ENCODE measurements at places on chromosomes 7 and 10. TPM values are rescaled to one million over a fixed set of nuclear protein-coding genes. Genes with fewer than 3 reads are reported as not detected.

DNA sequence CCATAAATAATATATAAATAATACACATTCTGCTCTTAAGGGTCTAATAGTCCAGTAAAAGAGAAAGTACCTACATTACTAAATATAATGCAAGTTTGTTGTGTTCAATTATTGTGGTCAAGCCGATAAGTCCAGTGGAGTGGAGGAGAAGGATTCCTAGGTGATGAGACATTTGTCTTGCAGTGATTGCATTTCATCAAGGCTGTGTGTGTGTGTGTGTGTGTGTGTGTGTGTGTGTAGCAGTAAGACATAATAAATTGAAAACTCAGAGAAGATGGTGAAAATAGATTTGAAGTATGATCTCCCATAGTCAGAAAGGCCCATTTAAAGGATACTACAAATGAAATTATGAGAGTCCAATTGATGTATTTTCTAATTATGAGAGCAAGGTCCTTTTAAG, 192.5 kb upstream of the SEMA3C start:
- no peak for DNase-seq

GRCh38 chr7:110974441-110974840, 116.5 kb upstream of the LRRN3 start:
- DNase-seq = no peak

DNA sequence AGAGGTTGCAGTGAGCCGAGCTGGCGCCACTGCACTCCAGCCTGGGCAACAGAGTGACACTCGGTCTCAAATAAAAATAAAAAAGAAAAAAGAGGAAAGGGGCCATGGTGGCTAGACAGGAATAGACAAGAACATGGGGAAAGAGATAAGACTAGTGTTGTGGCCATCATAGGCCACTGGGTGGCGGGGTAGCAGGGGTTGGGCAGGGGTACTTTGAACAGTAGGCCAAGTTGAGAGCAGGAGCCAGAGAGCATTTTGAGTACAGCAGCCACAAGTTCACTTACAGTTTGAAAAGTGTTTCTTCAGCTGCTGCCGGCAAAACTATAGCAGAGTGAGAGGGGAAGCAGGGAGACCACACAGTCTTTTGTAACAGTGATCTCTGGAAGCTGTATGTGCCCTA, 656.0 kb downstream of the CNTNAP2 start:
- DNase-seq = no peak

- no peak for DNase-seq
Measured at GRCh38 chr7:44805950-44806349, 9.5 kb downstream of the PPIA start.

DNA sequence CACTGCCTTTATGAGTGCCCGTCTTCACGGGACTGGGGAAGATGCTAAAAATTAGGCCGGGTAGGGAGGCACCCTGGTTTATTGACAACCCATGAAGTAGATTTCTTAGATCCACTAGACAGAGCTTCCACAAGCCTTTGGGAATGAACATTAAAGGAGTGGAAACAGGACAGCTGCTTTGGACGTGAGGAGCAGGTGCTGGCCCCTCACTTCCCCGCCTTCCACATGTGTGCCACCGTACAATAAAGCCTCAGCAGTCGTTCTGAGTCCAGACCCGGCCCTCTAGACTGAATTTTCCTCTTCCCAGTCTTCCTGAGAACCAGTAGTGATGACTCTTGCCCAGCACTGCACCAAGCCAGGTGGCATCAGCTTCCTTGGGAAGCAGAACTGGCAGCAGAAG, 282.4 kb downstream of the CELF2 start:
- DNase-seq = no peak

NKX1-2 gene
- total RNA-seq = not detected

DNA sequence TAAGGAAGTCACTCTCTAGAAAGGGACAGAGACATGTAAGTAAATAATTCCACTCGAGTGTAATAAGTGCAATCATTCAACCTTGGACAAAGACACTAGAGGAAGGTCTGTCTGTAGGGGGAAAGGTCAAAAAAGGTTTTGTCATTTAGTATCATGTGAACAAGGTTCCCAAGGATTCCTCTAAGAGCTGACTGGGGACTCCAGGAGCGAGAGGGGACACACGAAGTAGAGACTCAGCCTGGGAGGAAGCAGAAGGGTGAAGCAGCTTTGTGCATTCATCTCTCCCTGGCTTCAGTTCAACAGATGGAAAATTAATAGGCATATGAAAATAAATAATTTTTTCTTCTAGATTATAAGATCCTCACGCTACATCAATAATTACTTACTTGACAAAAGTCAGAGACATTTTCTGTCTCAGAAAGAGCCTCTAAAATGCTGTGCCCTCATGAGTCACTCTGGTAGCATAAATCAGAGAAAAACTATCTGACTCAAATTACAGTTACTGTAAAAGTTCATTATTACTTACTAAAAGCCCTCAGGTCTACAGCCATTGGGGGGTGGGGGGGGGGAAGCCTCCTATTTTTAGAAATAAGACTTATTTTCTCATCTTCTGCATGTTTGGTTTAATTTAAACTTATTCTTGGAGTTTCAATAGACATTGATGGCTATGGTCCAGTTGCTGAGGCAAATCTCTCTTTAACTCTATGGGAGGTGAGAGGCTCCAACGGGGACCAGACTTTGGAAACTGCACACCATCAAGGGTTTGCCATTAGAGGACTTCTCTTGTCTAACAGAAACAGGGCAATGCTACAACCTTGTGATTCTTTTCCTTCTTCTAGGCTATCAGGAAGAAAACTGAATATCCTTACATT, 275.1 kb upstream of the KLF14 start:
- DNase-seq = no peak

DNA sequence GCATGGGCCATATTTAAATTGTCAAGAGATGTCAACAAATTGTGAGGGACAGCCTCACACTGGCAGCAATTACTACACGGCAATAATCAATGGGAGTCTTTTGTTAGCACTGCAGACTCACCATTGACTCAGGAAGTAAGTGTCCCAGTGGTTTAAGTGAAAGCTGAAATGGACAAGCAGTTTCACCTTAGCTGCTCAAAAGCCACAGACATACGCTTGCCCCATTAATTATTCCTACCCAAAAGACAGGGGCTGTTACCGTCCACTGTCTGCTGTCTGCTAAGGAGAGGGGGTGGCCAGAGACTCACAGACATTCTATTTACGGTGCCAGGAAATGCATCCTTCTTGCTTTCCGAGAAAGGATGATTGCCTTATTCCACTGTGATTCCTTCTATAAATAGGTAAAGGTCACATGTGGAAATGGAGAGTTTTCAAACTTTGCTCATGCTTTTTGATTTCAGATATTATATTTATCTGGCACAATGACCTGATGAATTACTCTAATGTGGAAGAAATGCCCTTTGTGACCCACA, 309.7 kb upstream of the NFE2L3 start:
- no peak for DNase-seq

FANK1 gene
- not detected for total RNA-seq

- DNase-seq = no peak
Measured at GRCh38 chr7:28921822-28922221, 36.3 kb downstream of the TRIL start.

- DNase-seq = peak; percentile 98
Measured at GRCh38 chr10:110304780-110305421, at the start of gene SMNDC1. Gene SMNDC1, minus strand, starts transcription at chr10:110304920. Its CDS starts 1,333 bp downstream, at chr10:110303587.

GRCh38 chr10:1774796-1775195, 37.5 kb upstream of the ADARB2 start:
- DNase-seq = no peak

DNA sequence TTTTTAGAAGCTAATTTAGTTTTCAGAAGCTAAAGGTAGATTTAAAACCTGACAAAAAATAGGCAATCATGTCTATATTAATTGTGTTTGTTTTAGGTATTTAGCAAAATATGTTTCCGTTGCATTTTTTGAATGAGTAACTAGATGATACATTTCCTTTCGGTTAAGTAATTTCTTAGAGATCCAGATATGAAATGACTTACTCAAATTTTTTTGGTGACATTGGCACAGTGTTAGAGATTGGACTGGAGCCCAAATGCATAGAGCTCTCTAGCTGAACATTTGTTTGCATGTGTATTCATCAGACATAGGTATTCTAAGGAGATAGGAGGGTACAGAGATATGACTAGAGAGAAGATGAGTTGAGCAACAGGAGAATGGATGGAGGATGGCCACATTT, 1.9 kb downstream of the BUB3 start:
- DNase-seq = no peak

ZNF804B gene
- not detected for total RNA-seq

DNA sequence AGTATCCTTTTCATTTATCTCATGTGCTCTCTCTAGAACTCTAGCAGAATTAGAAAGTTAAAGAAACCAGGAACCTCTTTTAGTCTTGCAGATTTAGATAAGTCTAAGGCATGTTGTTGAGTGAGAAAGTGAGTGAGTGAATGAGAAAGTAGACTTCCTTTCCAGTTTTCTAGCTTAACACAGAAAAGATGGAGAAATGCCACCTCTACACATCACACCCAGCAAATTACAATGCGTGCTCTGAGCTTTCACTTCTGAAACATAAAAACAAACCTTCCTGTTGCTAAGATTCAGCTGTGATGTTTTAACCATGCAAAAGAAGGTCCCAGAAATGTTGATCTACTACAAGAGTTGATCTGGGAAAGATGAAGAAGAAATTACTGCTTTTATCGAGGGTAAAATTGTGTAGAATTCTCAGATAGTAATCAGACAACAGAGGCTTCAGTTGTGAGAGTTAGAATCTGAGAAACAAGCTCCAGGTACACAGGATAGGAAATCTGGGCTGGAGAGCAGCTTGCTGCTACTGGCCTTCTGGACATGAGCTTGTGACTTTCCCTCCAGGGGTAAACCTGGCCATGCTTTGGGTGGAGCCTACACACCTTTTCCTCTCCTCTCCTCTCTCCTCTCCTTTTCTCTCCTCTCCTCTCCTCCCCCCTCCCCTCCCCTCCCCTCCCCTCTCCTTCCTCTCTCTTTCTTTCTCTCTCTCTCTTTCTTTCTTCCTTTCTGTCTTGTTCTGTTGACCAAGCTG, 4.6 kb downstream of the CYP3A5 start:
- no peak for DNase-seq

DNA sequence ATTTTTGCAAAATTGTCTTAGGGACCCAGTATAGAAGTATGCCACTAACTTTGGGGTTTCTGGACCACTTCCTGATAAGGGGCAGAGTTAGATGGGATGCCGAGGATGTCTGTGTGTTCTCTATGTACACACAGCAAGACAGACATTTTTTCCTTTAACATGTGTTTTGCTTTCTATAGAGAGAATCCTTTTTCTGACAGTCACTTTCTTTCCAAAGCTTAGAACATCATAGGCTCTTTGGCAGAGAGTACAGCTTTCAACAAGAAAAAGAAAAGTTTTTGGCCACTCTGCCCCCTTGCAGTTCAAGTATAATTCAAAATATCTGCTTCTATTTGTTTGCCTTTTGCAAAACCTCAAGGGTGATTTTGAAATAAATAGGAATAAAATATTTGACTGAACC, 44.1 kb downstream of the PAPSS2 start:
- no peak for DNase-seq

RAMP3 gene
- 30.0 TPM for total RNA-seq

DNA sequence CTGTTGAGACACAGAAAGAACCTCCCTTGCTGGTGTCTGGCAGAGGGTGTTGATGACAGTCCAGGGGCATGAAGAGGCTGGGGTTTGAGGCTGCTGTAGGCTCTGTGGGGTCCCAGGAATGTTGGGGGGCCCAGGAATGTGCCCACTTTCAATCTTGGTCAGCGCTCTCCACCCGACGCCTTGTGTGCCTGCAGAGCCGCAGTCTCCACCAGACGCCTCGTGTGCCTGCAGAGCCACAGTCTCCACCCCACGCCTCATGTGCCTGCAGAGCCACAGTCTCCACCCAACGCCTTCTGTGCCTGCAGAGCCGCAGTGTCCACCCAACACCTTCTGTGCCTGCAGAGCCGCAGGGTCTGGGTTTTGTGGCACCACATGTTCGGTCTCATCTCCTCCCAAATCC, 84.0 kb downstream of the ADARB2 start:
- no peak for DNase-seq

OGDHL gene
- total RNA-seq = 5.2 TPM

DNA sequence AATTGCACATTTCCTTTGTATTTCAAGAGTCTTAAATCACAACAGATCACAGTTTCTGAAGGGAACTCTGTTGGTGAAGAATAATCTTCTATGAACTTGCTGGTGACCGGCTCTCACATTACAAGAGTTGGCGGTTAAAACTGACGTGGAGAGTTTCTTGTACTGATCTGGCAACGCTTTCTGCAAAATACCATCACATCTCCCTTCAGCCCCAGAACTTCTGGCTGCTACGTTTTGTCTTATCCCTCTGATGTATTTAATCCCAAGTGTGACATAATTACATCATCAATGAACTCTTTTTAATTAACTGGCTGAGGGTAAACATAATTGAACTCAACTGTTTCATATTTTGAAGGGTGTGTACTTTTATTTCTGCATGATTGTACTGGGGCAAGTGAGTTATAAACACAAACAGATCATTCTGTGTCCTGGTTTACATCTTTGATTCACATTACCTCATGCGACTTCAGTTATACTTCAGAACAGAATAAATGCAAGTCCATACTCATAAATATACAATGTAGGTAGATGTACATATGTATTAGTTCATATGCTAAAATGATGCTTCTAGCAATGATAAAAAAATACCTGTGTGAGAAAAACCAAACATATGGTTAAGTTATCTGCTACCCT, 105.1 kb upstream of the NPVF start:
- no peak for DNase-seq

TMEM248 gene
- 42.4 TPM for total RNA-seq

DNA sequence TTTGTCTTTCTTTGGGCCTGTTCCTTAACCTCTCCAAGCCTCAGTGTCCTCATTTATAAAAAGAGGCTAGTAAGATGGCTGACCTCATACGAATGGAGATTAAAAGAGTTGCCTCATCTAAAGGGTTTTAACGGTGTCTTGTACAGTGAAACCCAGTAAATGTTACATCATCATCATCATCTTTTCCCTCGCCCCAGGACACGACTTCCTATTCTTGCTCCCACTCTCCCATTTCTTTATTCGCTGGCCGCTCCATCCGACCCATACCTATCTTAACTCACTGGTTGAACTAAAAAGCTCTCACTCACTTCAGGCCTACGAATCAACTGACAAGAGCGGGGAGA, 554 bp downstream of the FRA10AC1 start:
- no peak for DNase-seq

PUS7 gene
- total RNA-seq = 5.5 TPM

- no peak for DNase-seq
Measured at GRCh38 chr10:6009961-6010360, 32.6 kb upstream of the IL15RA start.

CHRM2 gene
- total RNA-seq = 1.2 TPM

LRRD1 gene
- total RNA-seq = not detected

DNA sequence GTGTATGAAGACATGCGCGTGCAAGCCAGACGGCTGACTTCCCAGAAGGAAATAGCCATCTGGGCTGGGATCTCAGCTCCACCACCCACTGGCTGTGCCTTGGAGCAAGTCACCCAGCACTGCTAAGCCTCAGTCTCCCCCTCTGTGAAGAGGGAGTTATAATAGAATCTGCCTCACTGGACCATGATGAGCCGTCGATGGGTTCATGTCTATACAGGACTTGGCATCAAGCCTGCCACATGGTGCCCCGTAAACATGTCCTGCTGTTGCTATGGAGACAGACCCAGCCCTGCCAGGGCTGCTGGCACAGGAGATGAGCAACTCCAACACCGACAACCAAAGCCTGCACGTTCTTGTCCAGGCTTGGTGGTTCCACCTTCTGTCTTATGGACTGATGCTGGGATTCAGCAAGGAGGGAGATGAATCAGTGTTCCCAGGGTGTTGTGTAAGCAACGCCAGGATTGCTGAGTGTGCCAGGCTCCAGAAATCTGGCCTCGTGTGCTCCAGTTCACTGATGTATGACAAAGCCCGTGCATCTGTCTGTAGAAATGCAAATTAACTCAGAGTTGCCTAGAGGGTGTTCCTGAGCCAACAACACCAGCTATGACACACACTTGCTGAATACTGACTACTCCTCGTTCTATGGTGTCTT, 5.6 kb downstream of the GPR15LG start:
- no peak for DNase-seq

LRRC72 gene
- total RNA-seq = not detected

ADCY1 gene
- 0.33 TPM for total RNA-seq

SLC18A2 gene
- total RNA-seq = 1.8 TPM
